ENCODE measurements at places on chromosomes 5 and 9.
A peak's percentile ranks its signal among the peaks of the same experiment; 100 is the strongest.

GRCh38 chr9:83336706-83337105, 201.5 kb downstream of the FRMD3 start:
- DNase-seq = no peak

DNA sequence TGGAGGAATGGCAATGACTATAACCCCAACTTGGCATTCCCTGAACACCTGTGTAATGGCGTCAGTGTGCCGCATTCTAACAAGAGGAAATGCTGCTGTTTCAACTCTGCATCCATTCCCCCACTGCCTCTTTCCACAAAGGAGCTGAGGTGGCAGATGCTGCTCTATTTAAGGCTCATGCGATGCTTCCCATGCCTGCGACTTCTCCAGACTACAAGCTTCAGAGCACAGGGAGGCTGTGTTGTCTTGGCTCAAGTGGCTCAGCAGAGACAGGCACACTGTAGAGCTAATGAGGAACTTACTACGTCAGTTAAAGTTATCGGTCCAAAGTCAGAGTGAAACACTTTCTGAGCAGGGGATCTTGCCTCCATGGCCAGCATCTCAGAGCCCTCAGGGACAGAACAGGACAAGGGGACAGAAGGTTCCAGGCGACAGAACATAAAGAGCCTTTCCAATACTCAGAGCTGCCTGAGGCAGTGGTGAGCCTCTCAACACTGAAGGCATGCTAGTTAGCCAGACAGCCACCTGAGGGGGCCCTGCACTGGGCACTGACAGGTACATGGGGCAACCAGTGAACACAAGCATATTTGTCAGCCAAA, 21.8 kb downstream of the TNIP1 start:
- no peak for DNase-seq

DNA sequence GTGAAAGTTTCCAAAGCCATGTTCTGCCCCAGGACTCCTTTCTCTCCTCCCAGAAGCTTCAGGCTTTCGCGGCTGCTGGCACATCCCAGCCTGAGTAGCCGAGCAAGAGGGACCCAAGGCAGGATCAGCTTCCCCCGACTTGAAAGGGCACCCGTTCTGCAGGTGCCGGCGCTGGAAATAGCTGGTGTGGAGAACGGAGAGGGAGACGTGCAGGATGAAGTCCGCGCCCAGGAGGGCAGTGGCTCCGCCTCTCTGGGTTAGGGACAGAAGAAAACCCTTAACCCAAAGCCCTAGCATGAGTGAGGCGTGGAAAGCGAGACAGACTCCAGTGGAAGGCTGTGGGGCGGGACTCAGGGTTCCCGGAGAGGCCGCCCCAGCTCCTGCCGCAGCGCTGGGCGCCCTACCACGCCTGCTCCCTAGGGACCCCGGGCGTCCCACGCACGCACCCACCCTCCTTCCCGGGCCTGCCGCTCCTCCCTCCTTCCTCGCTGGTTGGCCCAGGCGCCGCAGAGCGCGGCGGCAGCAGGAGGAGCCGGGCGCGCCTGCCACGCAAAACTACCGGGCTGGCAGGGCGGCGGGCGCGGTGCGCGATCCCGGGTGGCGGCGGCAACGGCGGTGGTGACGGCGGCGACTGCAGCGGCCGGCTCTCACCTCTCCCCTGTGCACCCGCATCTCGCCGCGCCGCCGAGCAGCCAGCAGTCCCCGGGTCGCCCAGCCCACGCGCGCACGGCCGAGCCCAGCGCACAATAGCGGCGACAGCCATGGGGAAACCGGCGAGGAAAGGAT, at the start of gene SLC1A1:
TSS of gene SLC1A1 (plus strand) at position 550 of the 786 bp plus-strand sequence. CDS start at position 762, 212 bp downstream.
- peak; percentile 15 for DNase-seq

- DNase-seq = no peak
These were observed 302.3 kb downstream of the ARL15 start for GRCh38 chr5:54007827-54008777.

DNA sequence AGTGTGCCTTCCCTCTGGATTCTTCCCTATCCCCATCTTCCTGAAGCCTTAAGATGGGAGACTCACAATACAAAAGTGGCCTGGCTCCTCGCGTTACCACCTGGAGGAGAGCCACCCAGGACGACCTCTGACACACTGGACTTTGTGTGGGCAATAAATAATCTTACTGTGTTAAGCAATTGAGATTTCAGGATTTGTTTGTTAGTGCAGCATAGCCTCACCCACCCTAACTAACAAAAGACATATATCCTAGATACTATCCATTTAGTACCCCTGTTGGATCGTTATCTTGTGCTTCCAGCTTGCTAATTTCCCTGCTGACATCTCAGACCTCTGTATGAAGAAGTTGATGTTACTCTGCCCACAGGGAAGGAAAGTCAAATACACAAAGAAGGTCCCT, 7.9 kb downstream of the GABBR2 start:
- no peak for DNase-seq

DNA sequence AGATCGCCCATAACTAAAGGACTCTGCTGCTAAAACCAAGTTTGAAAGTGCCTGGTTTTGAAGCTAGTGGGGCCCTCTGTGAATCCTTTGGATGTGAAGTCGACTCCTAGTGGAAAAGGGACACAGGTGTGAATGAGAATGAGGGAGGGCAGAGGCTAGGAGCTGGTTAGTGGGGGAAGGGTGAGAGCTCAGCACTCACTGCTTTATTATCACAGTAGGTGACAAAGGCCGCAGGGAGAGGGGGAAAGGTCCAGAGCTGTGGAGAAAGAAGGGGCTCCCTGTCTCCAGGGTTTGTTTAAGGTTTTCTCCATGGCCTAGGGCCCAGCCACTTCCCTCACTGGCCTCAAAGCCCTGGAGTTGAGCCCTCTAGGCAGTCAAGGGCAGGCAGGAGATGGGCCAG, 3.5 kb downstream of the HDHD3 start:
- no peak for DNase-seq

- DNase-seq = no peak
These were observed 239.7 kb downstream of the MLLT3 start for GRCh38 chr9:20382460-20383071.

GRCh38 chr5:170551076-170551475, 47.3 kb downstream of the KCNIP1 start:
- no peak for DNase-seq

DNA sequence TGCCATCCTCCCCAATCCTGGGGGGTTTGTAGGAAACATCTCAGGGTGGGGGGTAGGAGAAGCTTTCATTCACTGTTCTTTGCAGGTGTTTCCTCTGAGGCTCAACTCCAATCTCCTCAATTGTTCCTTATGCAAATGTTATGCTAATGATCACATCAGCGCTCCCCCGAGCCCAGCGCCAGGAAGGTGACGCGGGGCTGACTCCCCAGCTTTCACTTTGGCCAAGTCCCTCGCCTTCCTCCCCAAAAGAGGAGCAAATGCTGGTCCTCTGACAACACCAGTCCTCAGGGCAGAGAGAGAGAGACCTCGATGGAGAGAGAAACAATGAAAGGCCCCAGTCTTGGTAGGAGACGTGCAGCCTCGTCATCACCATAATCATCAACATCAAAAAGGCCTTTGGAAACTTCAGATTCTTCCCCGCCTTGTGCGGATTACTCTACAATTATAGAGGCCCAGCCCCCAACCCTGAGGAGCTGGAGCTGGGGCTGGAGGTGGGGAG, 39.1 kb downstream of the PCDH1 start:
- DNase-seq = no peak

DNA sequence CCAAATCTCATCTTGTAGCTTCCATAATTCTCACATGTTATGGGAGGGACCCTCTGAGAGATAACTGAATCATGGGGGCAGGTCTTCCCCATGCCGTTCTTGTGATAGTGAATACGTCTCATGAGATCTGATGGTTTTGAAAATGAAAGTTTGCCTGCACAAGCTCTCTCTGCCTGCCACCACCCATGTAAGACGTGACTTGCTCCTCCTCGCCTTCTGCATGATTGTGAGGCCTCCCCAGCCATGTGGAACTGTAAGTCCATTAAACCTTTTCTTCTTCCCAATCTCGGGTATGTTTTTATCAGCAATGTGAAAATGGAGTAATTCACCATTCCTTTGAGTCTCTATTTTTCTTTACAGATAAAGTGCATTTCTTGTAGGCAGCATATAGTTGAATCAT, 66.9 kb upstream of the FNIP1 start:
- no peak for DNase-seq

DNA sequence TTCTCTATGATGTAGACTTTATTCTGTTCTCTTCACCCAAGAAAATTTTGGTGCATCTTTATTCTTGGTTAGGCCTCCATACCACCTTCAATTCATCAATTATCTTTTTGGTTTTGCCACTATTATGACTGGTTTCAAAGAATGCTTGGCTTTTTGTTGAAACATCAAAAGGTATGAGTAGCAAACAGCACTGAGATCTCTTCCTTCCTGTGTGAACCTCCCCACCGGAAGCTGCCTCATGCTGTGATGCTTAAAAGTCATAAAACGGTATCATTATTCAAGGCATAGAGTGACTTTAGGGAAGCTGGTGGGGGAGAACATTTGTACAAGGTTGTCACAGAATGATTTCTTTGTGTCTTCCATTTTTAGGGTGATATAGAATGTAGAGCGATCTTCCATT, 70.6 kb downstream of the IQGAP2 start:
- DNase-seq = peak; percentile 27

DNA sequence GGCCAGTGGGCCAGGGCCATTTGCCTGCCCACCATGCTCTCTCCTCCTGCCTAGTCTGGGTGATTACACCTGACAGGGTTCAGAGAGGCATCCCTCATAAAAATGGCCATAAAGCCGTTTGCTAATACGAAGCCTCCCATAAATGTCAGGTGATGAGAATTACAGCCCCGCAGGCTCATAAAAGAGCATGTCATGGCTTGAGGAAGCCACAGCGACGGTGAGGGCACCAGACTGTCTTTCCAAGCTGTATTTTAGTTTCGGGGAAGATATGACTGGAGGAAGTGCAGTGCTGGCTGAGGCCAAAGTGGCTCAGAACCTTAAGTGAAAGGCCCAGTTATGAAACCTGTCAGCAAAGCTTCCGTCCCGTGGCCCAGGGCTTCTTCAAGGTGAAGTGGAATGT, 18.5 kb upstream of the TCERG1 start:
- no peak for DNase-seq

- DNase-seq = no peak
These were observed 6.1 kb downstream of the ANXA2R start for GRCh38 chr5:43033841-43034590.

GRCh38 chr5:75491621-75492020, 19.8 kb downstream of the CERT1 start:
- DNase-seq = no peak

DNA sequence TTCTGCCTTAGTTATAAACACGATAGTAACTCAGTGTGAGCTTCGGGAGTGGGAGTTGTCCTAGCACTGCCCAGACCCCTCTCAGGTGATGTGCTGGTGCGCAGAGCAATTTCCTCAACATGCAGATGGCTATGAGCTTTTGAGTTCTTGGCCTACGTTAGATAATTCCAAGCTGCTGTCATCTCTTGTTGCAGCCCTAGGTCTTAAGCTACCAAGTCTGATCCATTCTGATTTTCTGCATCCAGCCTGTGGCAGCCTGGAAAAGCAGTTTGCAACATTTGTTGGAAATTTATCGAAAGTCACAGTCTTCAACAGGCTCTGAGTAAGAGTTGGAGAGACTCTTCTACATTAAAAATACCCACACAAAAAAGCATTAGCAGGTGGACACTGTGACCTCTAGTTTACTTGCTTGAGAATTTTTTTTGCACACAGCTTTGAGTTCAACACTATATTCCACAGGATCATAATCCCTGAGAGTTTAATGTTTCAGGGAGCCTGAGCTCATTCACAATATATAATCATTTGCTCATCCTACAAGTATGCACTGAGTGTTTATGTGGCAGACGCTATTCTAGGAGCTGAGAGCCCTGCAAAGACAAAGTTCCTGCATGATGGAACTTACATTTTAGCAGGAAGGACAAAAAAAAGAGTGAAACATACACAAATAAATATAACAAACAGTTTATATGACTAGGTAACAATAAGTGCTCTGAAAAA, 91.6 kb downstream of the UBE2QL1 start:
- DNase-seq = no peak

GRCh38 chr5:140244525-140245025, 58.3 kb downstream of the PFDN1 start:
- peak; percentile 80 for DNase-seq

DNA sequence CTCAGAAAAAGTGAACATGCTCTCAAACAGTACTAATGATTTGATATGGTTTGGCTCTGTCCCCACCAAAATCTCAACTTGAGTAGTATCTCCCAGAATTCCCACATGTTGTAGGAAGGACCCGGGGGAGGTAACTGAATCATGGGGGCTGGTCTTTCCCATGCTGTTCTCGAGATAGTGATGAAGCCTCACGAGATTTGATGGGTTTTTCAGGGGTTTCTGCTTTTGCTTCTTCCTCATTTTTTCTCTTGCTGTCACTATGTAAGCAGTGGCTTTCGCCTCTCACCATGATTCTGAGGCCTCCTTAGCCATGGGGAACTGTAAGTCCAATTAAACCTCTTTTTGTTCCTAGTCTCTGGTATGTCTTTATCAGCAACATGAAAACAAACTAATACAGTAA, 401.3 kb downstream of the BNC2 start:
- no peak for DNase-seq

DNA sequence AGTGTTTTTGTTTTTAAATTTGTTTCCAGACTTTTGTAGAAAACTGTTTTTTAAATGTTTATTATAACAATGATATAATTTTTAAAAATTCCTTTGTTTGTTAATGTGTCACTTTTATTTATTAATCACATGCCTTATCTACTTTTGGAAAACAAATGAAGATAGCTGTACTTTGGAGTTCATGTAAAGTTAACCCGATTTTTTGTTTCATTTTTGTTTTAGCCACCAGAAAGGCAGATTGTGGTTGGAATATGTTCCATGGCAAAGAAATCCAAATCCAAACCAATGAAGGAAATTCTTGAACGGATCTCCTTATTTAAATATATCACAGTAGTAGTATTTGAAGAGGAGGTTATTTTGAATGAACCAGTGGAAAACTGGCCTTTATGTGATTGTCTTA, 13.1 kb downstream of the PPIP5K2 start:
- no peak for DNase-seq

DNA sequence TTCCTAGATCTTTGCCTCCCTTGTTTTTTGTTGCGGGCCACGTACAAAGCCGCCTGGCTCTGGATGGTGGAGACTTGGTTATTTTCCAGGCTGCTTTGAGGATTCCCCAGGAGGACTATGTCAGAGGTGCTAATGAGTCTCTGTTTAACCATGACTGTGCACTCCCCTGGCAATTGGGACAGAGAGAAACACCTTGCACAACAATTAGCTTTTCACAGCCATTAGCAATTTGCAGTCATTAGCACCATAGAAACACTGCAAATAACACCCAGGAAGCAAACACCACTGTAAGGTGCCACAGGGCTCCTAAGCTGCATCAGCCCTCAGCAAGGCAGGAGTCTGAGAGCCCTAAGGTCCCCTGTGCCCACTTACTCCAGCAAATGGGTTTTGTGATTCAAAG, 201.0 kb upstream of the VLDLR start:
- no peak for DNase-seq

GRCh38 chr5:128441941-128442350, 96.1 kb downstream of the FBN2 start:
- DNase-seq = no peak
